Spinal cord (tissue), 10 donors: ENCODE measurements at places on chromosomes 4 and X.

DNA sequence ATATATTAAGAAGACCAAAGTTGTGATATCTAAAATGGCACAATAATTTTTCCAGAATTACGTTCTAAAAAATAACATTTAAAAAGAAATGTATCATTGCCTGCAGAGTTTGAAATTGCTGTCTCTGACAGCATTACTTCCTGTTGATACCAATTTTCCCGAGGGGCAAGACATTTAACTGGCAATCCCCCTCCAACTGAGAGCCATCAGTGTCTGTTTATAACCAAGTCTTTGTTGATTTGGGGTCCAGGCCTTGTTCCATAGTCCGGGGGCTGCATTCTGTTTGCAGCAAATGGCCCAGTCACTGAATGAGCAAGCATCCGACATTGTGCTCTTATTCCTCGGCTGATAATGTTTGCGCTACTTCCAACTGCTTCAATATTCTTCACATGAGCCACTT, 231.5 kb downstream of the NAF1 start:
- peak; percentile 0 for DNase-seq
- no peak overlapping the region for H3K4me3 ChIP-seq
- no peaks in the 10 kb centered on the region for H3K27me3 ChIP-seq

DNA sequence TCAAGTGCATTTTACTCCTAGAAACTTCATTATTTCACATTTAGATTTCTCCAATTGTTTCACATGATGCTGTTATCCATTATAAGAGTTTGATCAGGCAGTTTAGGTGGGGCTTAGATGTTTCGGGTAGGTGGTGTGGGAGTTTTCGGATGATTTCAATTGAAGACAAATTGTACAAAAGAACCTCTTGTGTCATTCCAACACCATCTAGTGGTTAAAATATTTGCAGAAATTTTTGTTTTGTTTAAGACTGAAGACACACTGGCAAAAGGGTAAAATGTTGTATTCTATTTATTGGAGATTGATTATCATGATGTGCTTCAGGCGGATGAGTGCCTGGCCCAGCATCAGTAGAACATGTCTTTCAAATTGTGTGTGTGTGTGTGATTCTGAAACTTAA, 212.7 kb downstream of the SH3BGRL start:
- no peaks in the 10 kb centered on the region for H3K36me3 ChIP-seq
- H3K27me3 ChIP-seq = no peaks in the 10 kb centered on the region
- no peaks in the 10 kb centered on the region for H3K4me1 ChIP-seq
- DNase-seq = peak; percentile 53
- H3K27ac ChIP-seq = no peak overlapping the region

- H3K4me3 ChIP-seq = no peak overlapping the region
- H3K36me3 ChIP-seq = peaks cover 8% of the 10 kb centered on the region
- DNase-seq = no peak
These were observed 4.7 kb upstream of the FGFR3 start for GRCh38 chr4:1788254-1788973.

DNA sequence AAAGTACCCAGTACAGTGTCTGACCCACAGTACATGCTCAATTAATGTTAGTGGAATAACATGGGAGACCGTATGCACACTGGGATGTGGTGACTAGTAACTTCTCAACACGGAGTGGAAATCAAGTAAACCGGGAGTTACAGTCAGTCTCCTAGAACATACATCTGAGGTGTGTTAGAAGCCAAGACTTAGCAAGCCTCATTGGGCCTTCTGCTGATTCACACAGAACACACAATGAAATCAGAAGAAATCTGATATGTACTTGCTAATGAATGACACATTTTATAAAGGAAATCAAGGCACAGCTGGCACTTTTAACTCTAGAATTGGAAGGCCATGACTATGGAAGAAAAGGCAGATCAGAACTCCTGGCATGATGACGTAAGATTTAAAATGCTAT, 13.0 kb downstream of the TRAPPC2 start:
- no peak overlapping the region for H3K27ac ChIP-seq
- no peaks in the 10 kb centered on the region for H3K36me3 ChIP-seq
- peaks cover 4% of the 10 kb centered on the region for H3K4me1 ChIP-seq
- H3K4me3 ChIP-seq = no peak overlapping the region
- DNase-seq = no peak

- no peaks in the 10 kb centered on the region for H3K4me1 ChIP-seq
- no peaks in the 10 kb centered on the region for H3K27me3 ChIP-seq
- no peak overlapping the region for H3K27ac ChIP-seq
- no peak overlapping the region for H3K4me3 ChIP-seq
- no peaks in the 10 kb centered on the region for H3K36me3 ChIP-seq
These were observed 88.0 kb upstream of the CBR4 start for GRCh38 chr4:169098054-169098497.

GRCh38 chr4:155889031-155889793, 14.3 kb upstream of the TDO2 start:
- no peak overlapping the region for H3K27ac ChIP-seq
- no peak overlapping the region for H3K4me3 ChIP-seq
- no peaks in the 10 kb centered on the region for H3K36me3 ChIP-seq
- no peaks in the 10 kb centered on the region for H3K27me3 ChIP-seq
